ENCODE measurements at places on chromosomes 2 and 18. TPM values are rescaled to one million over a fixed set of nuclear protein-coding genes. Genes with fewer than 3 reads are reported as not detected.

GRCh38 chr18:63905361-63905760 lies 2.4 kb upstream of the SERPINB10 start:
- no peak for ATAC-seq

FBXO15 gene
- total RNA-seq = 0.35 TPM

GRCh38 chr18:11512096-11513025 lies 97.0 kb upstream of the SLC35G4 start:
- ATAC-seq = no peak

DNA sequence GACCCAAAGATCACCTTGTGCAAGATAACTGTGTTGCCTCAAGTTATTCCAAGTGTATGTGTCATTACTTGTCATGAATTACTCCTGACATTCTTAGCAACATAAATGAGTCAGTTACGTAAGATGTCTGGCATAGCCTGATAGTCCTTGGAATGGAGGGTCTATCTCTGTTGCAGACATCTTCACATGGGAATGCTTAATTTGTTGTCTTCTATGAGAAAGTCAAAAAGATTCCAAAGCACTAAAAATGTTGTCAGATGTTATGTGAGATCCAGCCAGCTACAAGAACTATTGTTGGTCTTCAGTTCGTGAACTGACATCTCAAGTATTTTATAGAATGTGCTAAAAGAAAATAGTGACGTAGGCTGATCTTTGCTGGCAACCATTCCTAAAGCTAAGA lies 178.2 kb upstream of the RASGRP3 start:
- ATAC-seq = no peak

GRCh38 chr2:127575185-127575765 lies 39.8 kb downstream of the MYO7B start:
- no peak for ATAC-seq

MEP1B gene
- 0.11 TPM for total RNA-seq

GRCh38 chr2:229330952-229331351 lies 59.9 kb upstream of the PID1 start:
- no peak for ATAC-seq

DNA sequence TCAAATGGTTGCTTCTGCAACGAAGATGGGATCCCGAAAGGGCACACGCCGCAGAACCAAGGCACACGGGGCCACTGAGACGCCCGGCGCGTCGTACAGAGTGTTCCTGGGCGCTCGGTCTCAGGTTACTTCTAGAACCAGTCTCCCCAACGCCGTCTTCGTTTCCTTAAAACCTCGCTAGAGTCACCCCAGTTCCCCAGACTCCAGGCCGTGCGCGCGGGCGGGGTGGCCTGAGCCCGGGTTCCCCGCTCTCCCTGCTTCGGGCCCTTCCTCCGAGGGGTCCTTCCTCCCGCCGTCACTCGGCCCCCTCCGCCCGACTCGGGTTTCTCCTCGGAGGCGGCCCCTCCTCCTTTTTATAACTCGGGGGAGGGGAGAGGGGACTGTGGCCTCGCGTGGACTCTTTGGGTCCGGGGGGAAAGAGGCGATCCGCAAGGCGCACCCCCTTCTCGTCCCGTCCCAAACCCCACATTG lies 774 bp upstream of the FZD7 start:
- ATAC-seq = peak; percentile 48

DNA sequence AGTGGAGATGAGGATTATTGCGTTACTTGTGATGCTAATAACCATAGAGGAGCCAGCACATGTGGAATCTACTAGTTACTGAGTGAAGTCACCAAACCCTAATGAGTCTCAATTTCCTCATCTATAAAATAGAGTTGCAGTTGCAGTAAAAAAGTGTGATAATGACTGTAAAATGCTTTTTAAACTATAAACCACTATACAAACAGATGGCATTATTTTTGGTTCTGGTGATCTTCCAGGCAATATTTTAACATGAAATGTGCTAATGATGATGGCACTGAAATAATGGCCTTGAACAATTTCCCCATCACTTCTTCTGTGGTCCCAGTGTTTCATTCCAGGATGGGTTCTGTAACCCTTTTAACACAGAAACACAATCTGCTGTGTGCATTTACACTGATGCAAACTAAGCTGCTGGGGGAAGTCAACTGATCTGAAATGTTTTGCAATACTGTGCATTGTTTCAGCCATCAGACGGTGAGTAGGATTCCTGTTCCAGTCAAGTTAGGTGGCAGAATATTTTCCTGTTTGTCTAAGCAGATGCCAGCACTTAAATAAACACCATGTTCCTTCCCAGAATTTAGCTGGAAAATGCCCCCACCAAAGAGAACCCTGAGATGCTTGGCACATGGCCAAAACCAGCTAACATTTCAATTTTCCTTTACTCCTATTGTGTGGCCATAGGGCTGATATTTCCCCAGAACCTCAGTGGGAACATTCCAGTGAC lies 52.6 kb downstream of the TACR1 start:
- no peak for ATAC-seq

DNA sequence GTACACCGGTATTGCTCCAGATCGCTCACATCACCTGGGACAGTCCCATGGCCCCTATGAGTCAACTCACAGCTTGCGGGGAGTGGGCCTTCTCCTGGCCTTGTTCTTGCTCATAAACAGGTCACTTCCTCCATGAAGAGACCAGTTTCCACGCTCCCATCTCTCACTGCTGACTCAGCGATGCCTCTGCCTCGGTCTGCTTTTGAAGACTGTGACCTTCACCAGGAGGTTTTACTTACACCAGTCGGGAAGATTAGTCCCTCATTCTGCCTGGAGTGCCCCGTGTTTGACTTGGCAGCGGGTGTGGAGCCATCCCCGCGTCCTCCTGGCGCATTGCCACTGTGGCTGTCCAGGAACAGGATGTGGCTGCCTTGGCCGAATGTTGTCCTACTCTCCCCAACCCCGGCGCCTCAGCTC lies 159.8 kb downstream of the RHBDD1 start:
- ATAC-seq = peak; percentile 100

GRCh38 chr2:231575612-231576256 lies 16.9 kb upstream of the TEX44 start:
- ATAC-seq = no peak

DNA sequence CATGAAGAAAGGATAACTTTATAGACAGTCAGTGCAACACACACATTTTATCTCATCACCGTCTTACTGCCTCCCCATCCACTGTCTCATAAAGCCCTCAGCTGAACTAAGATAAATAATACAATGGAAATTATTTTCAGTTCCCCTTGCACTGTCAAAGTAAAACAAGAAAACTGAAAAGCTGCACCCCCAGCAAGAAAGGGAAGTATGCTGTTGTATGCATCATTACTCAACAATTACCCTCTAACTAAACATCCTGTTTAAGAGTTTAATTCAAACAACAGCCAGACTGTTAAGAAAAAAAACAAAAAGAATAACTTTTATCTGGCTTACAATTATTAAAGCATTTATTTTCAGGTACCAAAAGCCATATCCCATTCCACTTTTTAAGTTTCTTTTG lies 25.0 kb downstream of the MPPE1 start:
- no peak for ATAC-seq

DNA sequence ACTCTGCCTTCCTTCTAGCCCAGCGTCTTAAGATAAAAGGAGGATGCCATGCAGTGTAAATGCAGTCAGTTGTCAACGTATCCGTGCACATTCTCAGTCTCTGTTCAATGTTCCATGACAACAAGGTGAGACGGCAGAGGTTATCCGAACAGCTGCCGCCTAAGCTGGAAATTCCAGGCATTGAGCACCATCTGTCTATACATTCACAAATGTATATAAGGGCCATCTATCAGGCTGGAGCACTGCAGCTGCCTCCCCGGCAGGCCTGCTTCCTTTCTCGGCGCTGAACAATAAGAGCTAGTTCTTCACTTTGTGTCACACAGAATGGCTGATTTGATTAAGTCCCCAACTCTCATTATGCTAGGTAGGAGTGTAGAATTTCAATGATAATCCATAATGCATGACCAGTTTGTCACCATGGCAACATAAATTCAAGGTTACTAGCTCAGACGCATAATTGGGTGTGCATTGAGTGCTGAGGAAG lies 282.2 kb upstream of the SOX11 start:
- no peak for ATAC-seq

- no peak for ATAC-seq
These were observed 94.9 kb upstream of the CTDP1 start for GRCh38 chr18:79584491-79585394.

DNA sequence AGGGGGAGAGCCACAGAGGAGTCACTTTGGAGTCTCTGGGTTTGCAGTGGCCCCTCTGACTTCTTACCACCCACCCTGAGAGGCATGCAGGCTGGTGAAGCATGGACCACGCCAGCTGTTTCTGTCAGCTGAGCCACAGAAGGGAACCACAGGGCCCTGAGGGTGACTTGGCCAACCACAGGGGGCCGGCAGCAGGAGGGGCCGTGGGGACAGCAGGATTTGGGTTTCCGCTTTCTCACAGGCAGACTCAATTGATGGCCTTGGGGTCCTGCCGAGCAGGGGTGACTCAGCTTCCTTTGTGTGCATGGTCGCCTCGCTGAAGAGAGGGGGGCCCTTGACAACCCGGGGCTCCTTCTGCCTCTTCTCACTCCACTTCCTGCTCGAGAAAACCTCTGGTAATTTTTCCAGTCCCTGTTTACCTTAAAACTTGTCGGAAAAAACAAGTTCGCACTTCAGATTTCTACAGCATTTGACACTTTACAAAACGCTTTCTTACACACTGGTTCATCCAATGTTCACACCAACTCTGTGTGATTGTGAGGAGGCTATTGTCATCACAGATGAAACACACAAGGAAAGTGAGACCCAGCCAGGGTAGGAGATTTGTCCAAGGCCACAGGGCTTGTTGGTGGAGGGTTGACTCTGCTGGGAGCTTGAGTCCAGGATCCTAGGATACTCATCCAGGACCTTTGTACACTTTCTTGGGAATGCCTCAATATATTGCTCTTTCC lies 311.2 kb downstream of the LPIN1 start:
- ATAC-seq = peak; percentile 26

GRCh38 chr2:24304631-24305030 lies 55.7 kb downstream of the ITSN2 start:
- ATAC-seq = no peak

DNA sequence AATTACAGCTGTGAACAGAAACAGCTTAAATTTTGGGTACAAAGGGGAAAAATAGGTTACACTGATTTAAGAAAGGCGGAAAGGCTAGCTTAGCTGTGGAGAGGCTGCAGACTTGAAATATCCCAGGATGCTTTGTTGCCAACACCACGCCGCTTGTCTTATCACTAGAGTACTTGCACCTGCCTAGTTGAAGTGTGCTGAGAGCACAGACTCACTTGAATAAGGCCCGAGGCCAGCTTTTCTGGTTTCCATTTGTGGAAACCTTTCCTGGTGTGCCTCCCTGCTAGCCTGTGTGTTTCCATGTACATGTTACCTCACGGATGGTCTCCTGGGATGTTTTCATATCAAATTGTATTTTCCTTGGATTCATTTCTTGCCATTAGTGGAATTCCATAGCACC lies 3.2 kb downstream of the CABLES1 start:
- no peak for ATAC-seq

CDK15 gene
- total RNA-seq = not detected

DPP4 gene
- total RNA-seq = 97.7 TPM

C2orf72 gene
- 3.3 TPM for total RNA-seq

DNA sequence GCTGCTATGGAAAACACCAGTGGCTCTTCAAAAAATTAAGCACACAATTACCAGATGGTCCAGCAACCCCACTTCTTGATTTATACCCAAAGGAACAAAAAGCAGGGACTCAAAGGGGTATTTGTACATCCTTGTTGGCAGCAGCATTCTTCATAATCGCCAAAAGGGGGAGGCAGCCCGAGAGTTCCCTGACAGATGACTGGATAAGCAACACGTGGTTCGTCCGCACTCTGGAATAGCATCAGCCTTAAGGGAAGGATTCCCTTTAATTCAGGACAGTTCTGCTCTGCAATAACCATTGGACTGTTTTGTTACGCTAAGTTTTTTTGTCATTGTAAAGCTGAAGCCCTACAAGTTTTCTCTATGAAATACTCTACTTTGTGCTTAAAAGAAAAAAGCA lies 76.7 kb upstream of the TWIST2 start:
- ATAC-seq = no peak

C2orf92 gene
- total RNA-seq = 12.0 TPM

KLHL29 gene
- total RNA-seq = 0.56 TPM

GRCh38 chr18:39946623-39947061 lies 2008.4 kb upstream of the PIK3C3 start:
- no peak for ATAC-seq

ZCCHC2 gene
- 45.4 TPM for total RNA-seq

GRCh38 chr2:144085016-144085415 lies 434.9 kb downstream of the ZEB2 start:
- ATAC-seq = no peak

PLGLB2 gene
- total RNA-seq = 1.6 TPM

- ATAC-seq = peak; percentile 5
These were observed 29.8 kb downstream of the TOGARAM2 start for GRCh38 chr2:29010946-29011345.

IDH1 gene
- total RNA-seq = 17.0 TPM

DNA sequence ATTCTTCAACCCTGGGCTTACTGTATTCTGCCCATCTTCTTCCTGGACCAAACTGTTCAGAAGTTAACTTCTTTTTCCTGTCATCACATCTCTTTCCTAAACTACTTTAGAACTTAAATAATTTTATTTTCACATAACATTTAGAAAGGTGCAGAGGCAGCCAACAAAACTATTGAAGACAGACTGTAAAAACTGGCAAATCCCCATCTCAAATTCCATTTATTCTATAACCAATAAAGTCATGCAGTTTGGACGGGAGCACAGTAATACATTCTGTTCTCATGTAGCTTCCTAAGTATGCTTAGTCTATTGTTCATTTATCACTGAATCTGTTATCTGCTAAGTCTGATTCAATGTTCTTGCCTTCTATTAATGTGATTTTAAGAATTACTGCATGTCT lies 99.1 kb downstream of the SMAD2 start:
- ATAC-seq = no peak

IL36B gene
- not detected for total RNA-seq

ABCG8 gene
- not detected for total RNA-seq

DNA sequence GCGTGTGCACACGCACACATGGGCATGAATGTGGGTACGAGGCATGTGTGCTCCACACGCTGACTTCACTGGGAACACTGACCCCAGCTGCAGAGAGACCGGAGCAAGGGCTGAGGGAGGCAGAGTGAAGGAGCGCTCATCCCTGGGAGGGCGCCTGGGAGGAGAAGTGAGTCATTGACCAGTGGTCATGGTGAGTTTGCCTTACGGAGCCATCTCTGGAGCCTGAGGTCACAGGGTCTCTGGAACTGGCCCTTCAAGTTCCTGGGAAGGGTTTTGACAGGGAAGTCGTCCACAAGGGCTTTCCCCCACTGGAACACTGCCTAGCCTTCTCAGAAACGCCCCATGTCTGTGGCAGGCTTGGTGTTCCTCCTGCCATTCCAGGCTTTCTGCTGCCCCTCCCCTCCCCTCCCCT lies 14.3 kb upstream of the TMEM185B start:
- no peak for ATAC-seq
